ENCODE measurements at places on chromosomes 4 and X.

DNA sequence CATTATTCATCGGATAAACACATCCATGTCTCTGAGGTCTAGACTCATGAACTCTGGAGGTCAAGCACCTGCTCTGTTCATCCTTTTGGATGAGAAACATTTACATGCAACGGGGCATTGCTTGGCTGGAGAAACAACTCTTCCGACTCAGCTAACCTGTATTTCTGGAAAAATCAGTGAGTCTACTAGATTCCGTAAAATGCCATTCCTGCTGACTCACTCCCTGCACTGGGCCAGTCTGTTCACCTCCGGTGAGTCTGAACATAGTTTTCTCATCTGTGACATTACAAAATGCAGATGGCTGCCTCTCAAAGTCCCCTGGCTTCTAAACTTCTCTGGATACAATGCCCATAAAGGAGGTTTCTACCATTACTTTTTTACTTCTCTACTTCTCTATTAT, 185.7 kb upstream of the HS3ST1 start:
- H3K36me3 ChIP-seq, result no peaks in the 10 kb centered on the region
- H3K27me3 ChIP-seq, result no peaks in the 10 kb centered on the region
- H3K4me3 ChIP-seq, result no peak overlapping the region
- no peak overlapping the region for H3K27ac ChIP-seq

DNA sequence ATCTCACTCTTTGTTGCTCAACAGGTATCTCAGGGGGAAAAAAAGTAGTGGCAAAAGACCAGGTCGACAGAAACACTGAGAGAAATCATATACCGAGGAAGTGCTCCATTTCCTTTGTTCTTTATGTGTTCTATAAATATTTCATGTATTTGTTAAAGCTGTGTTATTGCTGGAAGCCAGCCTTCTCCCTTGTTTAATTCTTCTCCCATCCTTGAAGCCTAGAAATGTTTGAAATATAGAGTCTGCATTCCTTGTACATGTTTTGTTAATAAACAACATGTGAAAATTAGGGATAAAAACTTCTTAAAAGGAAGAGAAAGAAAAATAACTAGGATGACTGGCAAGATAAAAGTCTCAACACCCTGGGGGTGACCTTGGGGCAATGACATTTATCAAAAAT, 186.2 kb downstream of the ANKRD50 start:
- H3K27ac ChIP-seq, result no peak overlapping the region
- no peaks in the 10 kb centered on the region for H3K4me1 ChIP-seq
- H3K27me3 ChIP-seq, result peaks cover 2% of the 10 kb centered on the region
- no peaks in the 10 kb centered on the region for H3K36me3 ChIP-seq
- DNase-seq, result no peak

GRCh38 chrX:51837451-51837850, 56.0 kb upstream of the MAGED1 start:
- peaks cover 8% of the 10 kb centered on the region for H3K36me3 ChIP-seq
- no peaks in the 10 kb centered on the region for H3K27me3 ChIP-seq
- no peak for DNase-seq
- no peak overlapping the region for H3K4me3 ChIP-seq
- no peak overlapping the region for H3K27ac ChIP-seq

DNA sequence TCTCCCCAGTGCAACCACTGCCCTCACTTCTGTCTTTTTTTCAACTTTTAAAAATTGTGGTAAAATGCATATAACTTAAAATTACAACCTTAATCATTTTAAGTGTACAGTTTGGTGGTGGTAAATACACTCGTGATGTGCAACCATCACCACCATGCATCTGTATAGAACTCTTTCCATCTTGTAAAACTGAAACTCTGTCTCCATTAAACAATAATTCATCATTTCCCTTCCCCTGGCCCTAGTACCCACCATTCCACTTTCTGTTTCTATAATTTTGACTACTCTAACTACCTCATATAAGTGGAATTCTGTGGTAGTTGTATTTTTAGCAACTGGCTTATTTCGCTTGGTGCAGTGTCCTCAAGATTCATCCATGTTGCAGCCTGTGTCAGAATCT, 6.8 kb upstream of the CTBP1 start:
- peaks cover 85% of the 10 kb centered on the region for H3K4me1 ChIP-seq
- peak; percentile 0 for DNase-seq
- H3K36me3 ChIP-seq, result peaks cover 33% of the 10 kb centered on the region
- peak overlapping the region; percentile 65 for H3K27ac ChIP-seq

GRCh38 chrX:28133763-28134162, 152.5 kb upstream of the DCAF8L1 start:
- no peaks in the 10 kb centered on the region for H3K27me3 ChIP-seq
- no peak overlapping the region for H3K27ac ChIP-seq
- no peak overlapping the region for H3K4me3 ChIP-seq
- no peaks in the 10 kb centered on the region for H3K36me3 ChIP-seq
- no peaks in the 10 kb centered on the region for H3K4me1 ChIP-seq
- no peak for DNase-seq

DNA sequence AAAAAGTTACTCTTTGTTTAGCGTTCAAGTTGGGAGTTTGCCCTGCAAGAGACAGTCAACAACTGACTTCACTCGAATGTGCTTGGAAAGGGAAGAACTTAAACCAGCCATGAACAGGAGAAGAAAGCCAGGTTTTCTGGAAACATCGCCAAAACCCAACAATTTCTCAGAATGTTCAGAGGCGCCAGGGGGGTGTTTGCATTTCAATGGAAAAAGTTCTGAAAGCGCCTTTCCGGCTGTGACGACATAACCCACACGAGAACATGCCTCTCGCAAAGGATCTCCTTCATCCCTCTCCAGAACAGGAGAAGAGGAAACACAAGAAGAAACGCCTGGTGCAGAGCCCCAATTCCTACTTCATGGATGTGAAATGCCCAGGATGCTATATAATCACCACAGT, 78.1 kb upstream of the ADGRA3 start:
- no peak overlapping the region for H3K27ac ChIP-seq
- H3K36me3 ChIP-seq, result no peaks in the 10 kb centered on the region

- H3K36me3 ChIP-seq, result no peaks in the 10 kb centered on the region
- no peaks in the 10 kb centered on the region for H3K4me1 ChIP-seq
- peak; percentile 50 for DNase-seq
- H3K4me3 ChIP-seq, result no peak overlapping the region
- no peak overlapping the region for H3K27ac ChIP-seq
Measured at GRCh38 chr4:168923526-168924194, 86.4 kb downstream of the CBR4 start.

GRCh38 chr4:101076032-101076431, 271.3 kb downstream of the PPP3CA start:
- no peaks in the 10 kb centered on the region for H3K27me3 ChIP-seq
- peaks cover 8% of the 10 kb centered on the region for H3K4me1 ChIP-seq

GRCh38 chr4:139606579-139607501, 50.8 kb upstream of the SETD7 start:
- H3K36me3 ChIP-seq, result peaks cover 3% of the 10 kb centered on the region
- H3K27ac ChIP-seq, result peak overlapping the region; percentile 78

GRCh38 chrX:15843960-15844359, 10.7 kb downstream of the AP1S2 start:
- no peaks in the 10 kb centered on the region for H3K27me3 ChIP-seq
- H3K4me3 ChIP-seq, result no peak overlapping the region
- no peak for DNase-seq

DNA sequence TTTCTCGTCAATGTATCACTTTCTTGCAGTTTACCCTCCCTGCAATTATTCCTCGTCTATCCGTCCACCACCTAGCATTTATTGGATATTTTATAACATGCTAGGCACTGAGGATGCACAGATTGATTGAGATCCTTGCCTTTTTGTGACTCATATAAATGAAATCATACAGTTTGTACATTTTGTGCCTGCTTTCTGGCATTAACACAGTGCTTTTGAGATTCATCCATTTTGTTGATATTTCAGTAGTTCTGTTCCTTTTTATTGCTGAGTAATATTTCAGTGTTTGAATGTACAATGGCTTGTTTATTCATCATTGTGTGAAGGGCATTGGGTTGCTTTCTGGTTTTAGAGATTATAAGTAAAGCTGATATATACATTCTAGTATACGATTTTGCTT, 841 bp downstream of the TBC1D19 start:
- peak overlapping the region; percentile 92 for H3K27ac ChIP-seq
- H3K4me1 ChIP-seq, result peaks cover 23% of the 10 kb centered on the region
- DNase-seq, result no peak
- H3K27me3 ChIP-seq, result peaks cover under 1% of the 10 kb centered on the region

GRCh38 chr4:84740057-84740456, 157.1 kb downstream of the CDS1 start:
- no peaks in the 10 kb centered on the region for H3K4me1 ChIP-seq
- no peaks in the 10 kb centered on the region for H3K36me3 ChIP-seq
- H3K27ac ChIP-seq, result no peak overlapping the region
- H3K27me3 ChIP-seq, result peaks cover 1% of the 10 kb centered on the region
- no peak for DNase-seq
- H3K4me3 ChIP-seq, result no peak overlapping the region

- H3K36me3 ChIP-seq, result no peaks in the 10 kb centered on the region
- H3K27ac ChIP-seq, result no peak overlapping the region
- H3K27me3 ChIP-seq, result peaks cover 6% of the 10 kb centered on the region
- H3K4me1 ChIP-seq, result peaks cover 3% of the 10 kb centered on the region
Measured at GRCh38 chr4:159014859-159015258, 88.0 kb upstream of the RAPGEF2 start.

DNA sequence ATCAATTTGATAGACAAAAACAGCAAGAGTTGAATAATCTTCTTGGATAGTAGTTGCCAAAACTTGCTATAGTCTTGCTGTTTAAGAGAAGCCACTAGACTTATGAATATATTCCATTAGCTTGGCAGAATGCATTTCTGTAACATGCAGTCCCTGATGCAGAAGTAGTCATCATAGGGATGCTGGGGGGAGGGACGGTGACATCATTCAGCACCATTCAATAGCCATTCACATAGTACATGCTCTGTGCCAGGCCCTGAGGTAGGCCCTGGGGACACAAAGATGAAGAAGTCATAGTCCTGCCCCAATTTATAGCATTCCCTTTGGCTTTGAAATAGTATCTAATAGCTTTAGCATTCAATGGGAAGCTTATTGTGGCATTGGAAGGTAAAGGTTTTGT, 185.5 kb upstream of the AFF2 start:
- H3K4me1 ChIP-seq, result peaks cover 30% of the 10 kb centered on the region
- H3K36me3 ChIP-seq, result no peaks in the 10 kb centered on the region
- DNase-seq, result no peak
- H3K27me3 ChIP-seq, result no peaks in the 10 kb centered on the region
- H3K4me3 ChIP-seq, result no peak overlapping the region
- no peak overlapping the region for H3K27ac ChIP-seq

GRCh38 chr4:76300012-76300411, 6.5 kb upstream of the STBD1 start:
- no peak overlapping the region for H3K4me3 ChIP-seq
- H3K27me3 ChIP-seq, result peaks cover 12% of the 10 kb centered on the region
- H3K36me3 ChIP-seq, result peaks cover 14% of the 10 kb centered on the region
- peaks cover 20% of the 10 kb centered on the region for H3K4me1 ChIP-seq
- no peak overlapping the region for H3K27ac ChIP-seq

GRCh38 chr4:94570558-94570957, 118.8 kb downstream of the PDLIM5 start:
- H3K36me3 ChIP-seq, result peaks cover 1% of the 10 kb centered on the region
- H3K27me3 ChIP-seq, result no peaks in the 10 kb centered on the region
- H3K27ac ChIP-seq, result no peak overlapping the region
- peaks cover 4% of the 10 kb centered on the region for H3K4me1 ChIP-seq
- H3K4me3 ChIP-seq, result no peak overlapping the region

- no peak for DNase-seq
- H3K4me1 ChIP-seq, result peaks cover 86% of the 10 kb centered on the region
- no peaks in the 10 kb centered on the region for H3K36me3 ChIP-seq
Measured at GRCh38 chr4:83216959-83217683, 67.5 kb downstream of the COQ2 start.

- H3K36me3 ChIP-seq, result no peaks in the 10 kb centered on the region
- no peak overlapping the region for H3K4me3 ChIP-seq
- no peak for DNase-seq
- no peaks in the 10 kb centered on the region for H3K4me1 ChIP-seq
- peaks cover 21% of the 10 kb centered on the region for H3K27me3 ChIP-seq
- H3K27ac ChIP-seq, result no peak overlapping the region
Measured at GRCh38 chr4:3724319-3725231, 41.6 kb upstream of the ADRA2C start.

GRCh38 chr4:40331101-40331745, 3.9 kb upstream of the CHRNA9 start:
- H3K36me3 ChIP-seq, result no peaks in the 10 kb centered on the region
- no peak overlapping the region for H3K4me3 ChIP-seq
- DNase-seq, result no peak
- H3K4me1 ChIP-seq, result no peaks in the 10 kb centered on the region
- H3K27ac ChIP-seq, result no peak overlapping the region
- peaks cover 4% of the 10 kb centered on the region for H3K27me3 ChIP-seq

- peaks cover 6% of the 10 kb centered on the region for H3K27me3 ChIP-seq
- no peak overlapping the region for H3K4me3 ChIP-seq
- no peak for DNase-seq
- no peaks in the 10 kb centered on the region for H3K4me1 ChIP-seq
- H3K27ac ChIP-seq, result no peak overlapping the region
Measured at GRCh38 chr4:6345096-6345830, 75.6 kb downstream of the WFS1 start.

DNA sequence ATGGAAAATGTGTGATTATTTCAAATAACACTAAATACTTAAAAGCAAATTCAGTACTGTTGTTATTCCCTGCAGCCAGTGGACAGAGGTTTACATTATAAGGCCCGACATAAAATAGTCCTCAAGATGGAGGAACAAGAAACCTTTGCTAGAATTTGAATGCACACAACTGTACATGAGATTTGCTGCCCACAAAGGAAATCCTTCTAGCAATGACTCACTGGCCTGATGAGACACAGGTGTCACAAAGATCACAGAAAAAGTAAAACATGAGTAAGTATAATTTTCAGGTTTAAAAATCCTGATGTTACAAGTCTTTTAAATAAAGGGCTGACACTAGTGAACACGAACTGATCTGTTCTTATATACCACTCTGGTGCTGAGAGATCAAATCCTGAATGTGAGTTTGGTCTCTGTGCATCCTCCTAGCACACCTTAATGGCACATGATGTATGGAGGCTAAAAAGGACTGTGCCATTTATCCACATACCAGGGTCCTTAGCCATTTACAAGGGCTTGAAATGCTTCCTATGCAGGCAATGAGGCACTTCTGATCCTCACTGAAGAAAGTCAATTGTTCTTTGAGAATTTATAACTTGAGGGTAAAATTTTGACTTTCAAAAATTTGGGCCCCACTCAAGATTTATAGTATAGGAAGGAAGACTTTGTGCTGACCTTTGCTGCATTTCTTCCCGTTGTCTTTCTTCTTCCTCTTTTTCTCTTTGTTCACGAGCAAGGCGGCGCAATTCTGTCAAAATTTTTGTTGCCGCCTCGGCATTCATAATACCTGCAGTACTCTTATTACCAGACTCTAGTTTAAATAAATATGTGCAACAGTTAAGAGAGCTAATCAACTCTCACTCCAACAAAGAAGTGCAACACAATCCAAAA, 23.0 kb downstream of the MAP7D3 start:
- H3K4me3 ChIP-seq, result no peak overlapping the region
- H3K4me1 ChIP-seq, result peaks cover 18% of the 10 kb centered on the region
- no peaks in the 10 kb centered on the region for H3K27me3 ChIP-seq
- H3K36me3 ChIP-seq, result peaks cover 27% of the 10 kb centered on the region

All from activated naive CD8-positive, alpha-beta T cell treated with anti-CD3 and anti-CD28 coated beads, Interleukin-2, amount 50 U/mL, for 24 hours (primary cell).